ENCODE measurements at places on chromosomes 3 and 15. TPM values are rescaled to one million over a fixed set of nuclear protein-coding genes. Genes with fewer than 3 reads are reported as not detected.

- no peaks in the 10 kb centered on the region for H3K27me3 ChIP-seq
- no peak for DNase-seq
- no peaks in the 10 kb centered on the region for H3K4me1 ChIP-seq
- no peaks in the 10 kb centered on the region for H3K36me3 ChIP-seq
Observed at GRCh38 chr15:48153526-48153925, 24.6 kb downstream of the MYEF2 start.

DNA sequence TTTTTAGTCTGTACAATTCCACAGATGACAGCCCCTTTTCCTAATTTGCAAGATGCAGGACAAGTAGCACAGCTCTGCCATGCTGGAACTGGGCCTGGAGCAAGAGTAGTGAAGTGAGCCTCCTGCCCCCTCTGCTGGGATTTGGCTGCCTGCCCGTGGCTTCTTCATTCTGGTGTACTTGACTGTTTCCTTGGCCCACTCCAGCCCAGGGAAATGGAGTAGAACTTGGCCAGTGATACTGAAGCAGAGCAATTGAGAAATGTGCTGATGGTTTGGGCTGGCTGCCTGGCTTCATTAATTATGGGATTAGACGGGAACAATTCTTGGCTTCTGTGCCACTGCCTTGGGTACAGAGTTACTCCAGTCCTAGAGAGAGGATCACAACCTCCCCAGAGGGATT lies 2.8 kb downstream of the GPD1L start:
- no peak overlapping the region for H3K27ac ChIP-seq
- peaks cover 11% of the 10 kb centered on the region for H3K4me1 ChIP-seq
- no peak overlapping the region for H3K4me3 ChIP-seq

- DNase-seq, result no peak
- H3K4me1 ChIP-seq, result no peaks in the 10 kb centered on the region
- H3K4me3 ChIP-seq, result no peak overlapping the region
- no peaks in the 10 kb centered on the region for H3K27me3 ChIP-seq
Observed at GRCh38 chr3:59486520-59486919, 436.7 kb upstream of the CFAP20DC start.

DNA sequence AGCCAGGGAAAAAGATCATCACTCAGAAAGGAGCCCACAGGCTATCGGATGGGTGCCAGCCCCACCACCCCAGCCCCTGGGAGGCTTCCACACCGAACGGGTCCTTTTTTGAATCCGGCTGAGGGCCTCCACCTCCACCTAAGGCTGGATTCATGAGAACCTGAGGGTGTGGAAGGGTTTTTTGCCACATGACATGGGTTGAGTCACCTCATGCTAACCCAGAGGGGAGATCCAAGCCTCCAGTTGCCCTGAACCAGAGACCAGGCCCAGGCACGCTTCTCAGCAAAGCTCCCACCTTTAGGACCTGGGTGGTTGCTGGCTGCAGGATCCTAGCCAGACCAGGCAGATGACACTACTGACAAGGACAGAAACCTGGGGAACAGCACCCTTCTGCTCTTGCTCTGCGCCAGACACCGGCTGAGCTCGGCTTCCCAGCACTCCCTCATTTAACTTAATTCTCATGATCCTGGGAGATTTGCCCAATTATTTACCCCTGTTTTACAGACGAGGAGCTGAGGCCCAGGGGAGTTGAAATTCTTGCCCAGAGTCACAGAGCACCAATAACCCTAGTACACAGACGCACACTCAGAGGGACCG lies 25.6 kb downstream of the DUSP7 start:
- H3K27ac ChIP-seq, result no peak overlapping the region
- H3K36me3 ChIP-seq, result no peaks in the 10 kb centered on the region
- DNase-seq, result no peak
- H3K4me1 ChIP-seq, result no peaks in the 10 kb centered on the region
- H3K4me3 ChIP-seq, result no peak overlapping the region

MRPS25 gene
- total RNA-seq, result 90.5 TPM

GRCh38 chr3:189057369-189057768 lies 114.4 kb upstream of the TPRG1 start:
- no peaks in the 10 kb centered on the region for H3K27me3 ChIP-seq
- no peak for DNase-seq
- H3K27ac ChIP-seq, result no peak overlapping the region
- H3K4me3 ChIP-seq, result no peak overlapping the region

SPINT1 gene
- 3.7 TPM for total RNA-seq

DNA sequence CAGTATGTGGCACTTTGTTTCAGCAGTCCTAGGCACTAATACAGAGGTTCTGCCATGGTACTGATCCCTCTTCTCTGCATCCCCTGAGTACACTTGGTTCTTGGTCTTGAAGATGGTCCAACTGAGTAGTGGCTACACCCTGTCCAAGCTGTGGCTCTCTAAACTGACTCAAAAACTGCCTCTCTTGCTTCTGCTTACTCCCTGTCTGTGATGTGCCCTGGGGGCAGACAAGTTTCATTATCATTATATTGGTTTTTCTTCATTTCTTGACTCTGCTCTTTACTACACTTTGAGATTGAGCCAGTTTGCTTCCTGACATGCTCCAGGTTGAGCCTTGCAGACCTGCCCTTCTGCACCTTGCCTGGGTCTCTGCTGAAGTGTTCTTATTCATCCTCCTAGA lies 18.9 kb upstream of the ST3GAL6 start:
- DNase-seq, result no peak
- no peaks in the 10 kb centered on the region for H3K36me3 ChIP-seq
- no peaks in the 10 kb centered on the region for H3K27me3 ChIP-seq
- H3K4me1 ChIP-seq, result no peaks in the 10 kb centered on the region

- H3K4me3 ChIP-seq, result no peak overlapping the region
- no peak overlapping the region for H3K27ac ChIP-seq
- DNase-seq, result peak; percentile 51
- peaks cover 9% of the 10 kb centered on the region for H3K4me1 ChIP-seq
- no peaks in the 10 kb centered on the region for H3K27me3 ChIP-seq
Observed at GRCh38 chr3:66276705-66277274, 56.0 kb downstream of the SLC25A26 start.

UBA7 gene
- 246 TPM for total RNA-seq

GRCh38 chr15:79513940-79514339 lies 81.8 kb downstream of the MINAR1 start:
- H3K27me3 ChIP-seq, result peaks cover 5% of the 10 kb centered on the region
- no peak for DNase-seq
- no peak overlapping the region for H3K4me3 ChIP-seq
- no peaks in the 10 kb centered on the region for H3K36me3 ChIP-seq

BFSP2 gene
- not detected for total RNA-seq

DNA sequence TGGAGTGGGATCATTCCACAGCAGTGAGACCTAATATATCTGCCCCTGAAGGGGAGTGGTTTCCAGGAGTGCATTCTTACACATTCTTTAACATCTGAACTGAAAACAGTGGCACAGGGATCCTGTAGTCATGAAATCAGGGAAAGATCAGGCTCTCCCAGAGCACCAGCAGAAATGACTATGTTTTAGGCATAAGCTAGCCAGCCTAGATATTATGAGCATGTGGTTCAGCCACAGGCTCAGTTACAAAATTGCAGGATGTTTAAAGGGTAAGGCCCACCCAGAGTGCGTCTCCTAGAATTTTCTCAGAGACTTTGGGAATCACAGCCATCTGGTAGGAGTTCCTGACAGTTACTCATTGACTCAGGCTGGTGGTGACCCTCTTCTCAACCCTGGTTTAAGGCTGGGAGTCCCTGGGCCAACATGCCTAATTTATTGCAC lies 20.9 kb downstream of the FSTL1 start:
- no peak for DNase-seq
- no peak overlapping the region for H3K4me3 ChIP-seq
- H3K36me3 ChIP-seq, result no peaks in the 10 kb centered on the region
- peaks cover 12% of the 10 kb centered on the region for H3K27me3 ChIP-seq
- H3K4me1 ChIP-seq, result no peaks in the 10 kb centered on the region

DNA sequence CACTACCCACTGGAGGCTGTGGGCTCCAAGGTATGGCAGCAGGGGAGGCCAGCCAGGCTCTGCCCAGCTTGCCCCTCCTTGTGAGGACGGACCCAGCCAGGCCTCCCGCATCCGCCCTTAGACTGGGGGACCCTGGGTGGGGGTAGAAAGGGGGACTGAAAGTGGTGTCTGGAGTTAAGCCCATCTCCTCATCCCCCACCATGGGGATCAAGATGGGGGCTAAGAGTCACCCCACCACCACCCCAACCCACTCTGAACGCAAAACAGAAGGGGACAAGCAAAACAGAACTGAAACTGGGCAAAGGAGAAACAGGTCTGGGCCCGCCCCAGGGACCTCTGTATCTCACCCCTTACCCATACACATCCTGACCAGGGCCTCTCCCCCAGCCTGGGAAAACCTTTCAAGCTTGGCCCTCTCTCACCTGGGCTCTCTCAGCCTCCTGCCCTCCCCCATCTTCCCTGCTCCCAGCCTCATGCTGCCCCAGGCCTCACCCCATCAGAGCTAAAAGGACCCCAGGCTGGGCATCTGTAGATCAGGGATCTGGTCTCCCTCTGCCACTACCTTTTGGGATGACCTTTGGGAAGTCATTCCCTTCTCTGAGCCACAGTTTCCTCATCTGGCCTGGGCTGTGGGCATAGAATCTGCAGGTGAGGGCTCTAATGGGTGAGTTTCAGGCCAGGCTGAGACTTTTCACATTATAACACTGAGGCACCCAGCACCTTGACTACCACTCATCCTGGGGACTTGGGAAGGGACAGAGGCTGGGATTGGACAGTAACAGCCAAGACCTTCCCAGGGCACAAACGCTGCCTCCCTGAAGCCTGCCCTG lies 30.0 kb upstream of the CYP11A1 start:
- DNase-seq, result no peak
- H3K27ac ChIP-seq, result no peak overlapping the region
- peaks cover 62% of the 10 kb centered on the region for H3K4me1 ChIP-seq
- no peaks in the 10 kb centered on the region for H3K27me3 ChIP-seq
- no peak overlapping the region for H3K4me3 ChIP-seq

DUOX2 gene
- 0.16 TPM for total RNA-seq
